Fibroblast of the aortic adventitia (primary cell): ENCODE measurements at places on chromosomes 16 and 17. TPM values are rescaled to one million over a fixed set of nuclear protein-coding genes. Genes with fewer than 3 reads are reported as not detected.

DNA sequence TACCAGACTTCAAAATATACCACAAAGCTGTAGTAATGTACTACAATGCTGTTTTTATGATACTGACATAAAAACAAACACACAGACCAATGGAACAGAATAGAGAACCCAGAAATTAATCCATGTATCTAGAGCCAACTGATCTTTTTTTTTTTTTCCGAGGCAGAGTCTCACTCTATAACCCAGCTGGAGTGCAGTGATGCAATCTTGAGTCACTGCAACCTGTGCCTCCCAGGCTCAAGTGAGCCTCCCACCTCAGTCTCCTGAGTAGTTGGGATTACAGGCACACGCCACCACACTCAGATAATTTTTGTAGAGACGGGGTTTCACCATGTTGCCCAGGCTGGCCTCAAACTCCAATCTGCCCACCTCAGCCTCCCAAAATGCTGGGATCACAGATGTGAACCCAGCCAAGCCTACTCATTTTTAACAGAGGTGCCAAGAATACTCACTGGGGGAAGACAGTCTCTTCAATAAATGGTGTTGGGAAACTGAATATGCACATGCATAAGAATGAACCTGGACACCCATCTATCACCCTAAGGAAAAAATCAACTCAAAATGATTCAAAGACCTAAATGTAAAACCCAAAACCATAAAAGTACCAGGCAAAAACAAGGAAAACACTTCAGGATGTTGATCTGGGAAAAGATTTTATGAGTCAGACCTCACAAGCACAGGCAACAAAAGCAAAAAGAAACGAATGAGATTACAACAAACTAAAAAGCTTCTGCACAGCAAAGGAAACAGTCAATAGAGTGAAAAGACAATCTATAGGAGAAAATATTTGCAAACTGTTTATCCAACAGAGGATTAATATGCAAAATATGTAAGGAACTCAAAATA, 63.1 kb downstream of the STX8 start:
- DNase-seq = peak; percentile 47

GRCh38 chr17:38440614-38441397, 12.5 kb downstream of the ARHGAP23 start:
- no peak for DNase-seq

DNA sequence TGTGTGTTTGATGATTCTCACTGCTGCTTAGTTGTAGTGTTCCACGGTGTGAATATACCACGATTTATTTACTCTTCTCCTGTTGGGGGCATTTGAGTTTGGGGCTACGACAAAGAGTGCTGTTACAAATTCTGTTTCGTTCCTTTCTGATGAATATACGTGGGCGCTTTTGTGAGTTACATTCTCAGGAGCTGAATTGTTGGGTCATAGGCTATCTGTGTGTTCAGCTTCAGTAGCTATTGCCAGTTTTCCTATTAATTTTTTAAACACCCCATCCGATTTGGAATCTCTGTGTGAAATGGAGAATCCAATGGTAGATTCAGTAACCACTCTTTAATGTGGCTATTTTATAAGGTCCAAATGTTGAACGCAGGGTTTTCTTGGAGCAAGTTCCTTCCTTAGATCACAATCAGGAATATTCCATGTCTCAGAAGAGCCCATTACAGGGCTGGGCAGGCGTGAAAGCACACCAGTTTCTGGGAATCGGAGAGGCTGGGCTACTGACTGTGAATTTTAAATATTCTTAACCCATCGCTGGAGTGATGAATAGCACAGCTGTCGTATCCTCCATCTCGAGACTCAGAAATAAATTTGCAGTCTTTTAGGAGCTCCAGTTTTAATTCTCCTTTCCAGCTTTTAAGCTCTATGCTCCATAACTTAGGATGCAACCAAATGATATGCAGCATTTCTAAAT, 115.9 kb downstream of the PITPNC1 start:
- peak; percentile 44 for DNase-seq

- peak; percentile 35 for DNase-seq
Measured at GRCh38 chr17:45425125-45425983, 7.3 kb downstream of the ARHGAP27 start.

- no peak for DNase-seq
Measured at GRCh38 chr17:61514491-61514890, 62.3 kb downstream of the TBX4 start.

- no peak for DNase-seq
Measured at GRCh38 chr16:70337814-70338213, 8.9 kb upstream of the DDX19A start.

DNA sequence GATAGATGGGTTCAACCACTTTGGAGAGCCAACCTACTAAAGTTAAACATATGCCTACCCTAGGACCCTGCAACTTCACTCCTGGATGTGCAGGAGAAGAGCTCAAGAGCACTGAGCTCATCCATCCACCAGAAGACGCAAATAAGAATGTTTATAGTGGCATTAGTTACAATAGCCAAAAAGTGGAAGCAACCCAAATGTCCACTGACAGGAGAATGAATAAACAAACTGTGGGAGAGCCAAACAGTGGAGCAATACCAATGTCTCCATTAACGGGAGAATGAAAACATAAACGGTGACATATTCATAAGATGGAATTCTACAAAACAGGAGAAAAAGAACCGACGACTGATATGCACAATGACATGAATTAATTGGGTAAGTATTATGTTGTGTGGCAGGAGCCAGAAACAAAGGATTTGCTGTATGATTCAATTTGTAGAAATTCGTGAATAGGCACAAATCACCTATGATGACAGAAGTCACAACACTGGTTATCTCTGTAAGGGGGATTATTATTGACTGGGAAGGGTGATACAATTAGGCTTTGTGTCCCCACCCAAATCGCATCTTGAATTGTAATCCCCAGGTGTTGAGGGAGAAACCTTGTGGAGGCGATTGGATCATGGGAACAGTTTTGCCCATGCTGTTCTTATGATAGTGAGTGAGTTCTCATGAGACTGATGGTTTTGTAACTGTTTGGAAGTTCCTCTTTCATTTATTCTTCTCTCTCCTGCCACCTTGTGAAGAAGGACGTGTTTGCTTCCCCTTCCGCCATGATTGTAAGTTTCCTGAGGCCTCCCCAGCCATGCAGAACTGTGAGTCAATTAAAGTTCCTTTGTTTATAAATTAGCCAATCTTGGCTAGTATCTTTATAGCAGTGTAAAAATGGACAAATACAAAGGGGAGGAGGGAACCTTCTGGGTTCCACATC, 57.9 kb upstream of the PLCG2 start:
- DNase-seq = peak; percentile 18

DNA sequence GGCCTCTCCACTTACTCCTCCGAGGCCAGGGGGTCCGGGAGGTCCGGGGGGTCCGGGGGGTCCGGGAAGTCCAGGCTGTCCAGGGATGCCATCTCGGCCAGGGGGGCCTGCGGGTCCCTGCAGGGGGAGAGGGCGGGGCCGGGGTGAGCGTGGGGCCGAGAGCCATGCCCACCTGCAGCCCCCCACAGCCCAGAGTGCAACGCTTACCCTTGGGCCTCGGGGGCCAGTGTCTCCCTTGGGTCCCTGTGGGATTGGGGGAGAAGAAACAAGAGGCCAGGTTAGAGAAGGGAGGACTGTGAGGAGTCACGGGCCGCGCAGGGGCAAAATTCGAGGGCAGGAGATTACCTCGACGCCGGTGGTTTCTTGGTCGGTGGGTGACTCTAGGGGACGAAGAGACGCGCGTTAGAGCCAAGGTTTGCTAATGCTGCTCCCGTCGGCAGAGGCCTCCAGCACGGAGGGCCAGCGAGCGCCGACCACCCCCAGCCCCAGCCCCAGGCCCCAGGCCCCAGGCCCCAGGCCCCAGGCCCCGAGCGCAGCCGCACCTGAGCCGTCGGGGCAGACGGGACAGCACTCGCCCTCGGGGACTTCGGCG, 2.1 kb downstream of the COL1A1 start:
- DNase-seq = peak; percentile 39

DNA sequence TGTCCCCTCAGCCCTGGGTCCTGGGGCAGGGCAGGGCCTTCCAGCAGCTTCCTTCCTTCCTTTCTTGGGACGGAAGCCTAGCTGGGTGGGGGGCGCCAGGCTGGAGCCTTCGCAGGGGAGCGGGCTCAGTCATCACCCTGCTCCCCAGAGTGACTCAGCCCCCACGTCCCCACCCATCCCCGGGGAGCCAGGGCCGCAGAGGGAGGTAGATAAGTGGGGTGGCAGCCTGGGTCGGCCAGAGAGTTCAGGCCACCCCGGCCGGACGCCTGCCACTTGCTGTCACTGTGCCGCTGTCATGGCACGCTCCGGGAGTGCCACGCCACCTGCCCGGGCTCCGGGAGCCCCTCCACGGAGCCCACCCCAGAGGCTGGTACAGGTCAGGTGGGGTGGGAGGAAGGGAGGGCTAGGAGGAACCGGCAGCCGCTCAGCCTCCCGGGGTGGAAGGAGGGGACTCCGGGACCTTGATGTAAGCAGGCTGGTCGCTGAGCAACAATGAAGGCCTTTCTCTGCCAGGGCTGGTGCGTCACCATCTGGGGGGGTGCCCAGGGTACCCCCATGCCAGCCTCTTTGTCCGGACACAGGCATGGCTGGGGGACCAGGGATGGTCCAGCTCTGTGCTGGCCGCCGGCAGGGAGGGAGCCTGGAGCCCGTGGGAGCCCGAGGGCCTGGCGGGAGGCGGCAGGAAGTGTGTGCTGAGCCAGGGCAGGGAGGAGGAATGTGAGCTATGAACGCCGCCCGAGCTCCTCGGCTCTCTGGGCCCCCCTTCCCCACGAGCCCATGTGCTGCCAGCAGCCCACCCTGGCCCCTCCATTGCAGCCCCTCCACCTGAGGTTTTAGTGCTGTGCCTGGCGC, 6.6 kb downstream of the NHERF2 start:
- DNase-seq = peak; percentile 61

DNA sequence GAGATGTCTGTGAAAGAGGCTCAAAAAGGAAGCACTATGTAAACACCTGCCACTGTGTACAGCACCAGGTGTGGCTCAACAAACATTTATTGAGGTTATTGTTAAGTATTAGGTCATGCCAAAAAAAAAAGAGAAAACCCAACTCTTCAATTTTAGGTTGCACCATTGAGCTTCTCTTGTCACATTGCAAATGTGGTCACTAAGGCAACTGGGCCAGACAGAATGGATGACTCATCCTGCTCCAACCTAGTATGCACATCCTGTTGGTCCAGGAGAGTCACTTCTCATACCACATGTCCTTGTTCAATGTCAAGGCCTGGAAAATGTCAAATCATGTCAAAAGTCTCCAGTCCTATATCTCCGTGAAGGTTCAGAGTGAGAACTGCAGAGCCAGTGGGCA, 25.0 kb downstream of the HOXB1 start:
- DNase-seq = peak; percentile 78

GRCh38 chr16:23160574-23160973, 11.3 kb upstream of the USP31 start:
- no peak for DNase-seq

GRCh38 chr17:60165971-60166370, 16.2 kb downstream of the CA4 start:
- DNase-seq = no peak

DNA sequence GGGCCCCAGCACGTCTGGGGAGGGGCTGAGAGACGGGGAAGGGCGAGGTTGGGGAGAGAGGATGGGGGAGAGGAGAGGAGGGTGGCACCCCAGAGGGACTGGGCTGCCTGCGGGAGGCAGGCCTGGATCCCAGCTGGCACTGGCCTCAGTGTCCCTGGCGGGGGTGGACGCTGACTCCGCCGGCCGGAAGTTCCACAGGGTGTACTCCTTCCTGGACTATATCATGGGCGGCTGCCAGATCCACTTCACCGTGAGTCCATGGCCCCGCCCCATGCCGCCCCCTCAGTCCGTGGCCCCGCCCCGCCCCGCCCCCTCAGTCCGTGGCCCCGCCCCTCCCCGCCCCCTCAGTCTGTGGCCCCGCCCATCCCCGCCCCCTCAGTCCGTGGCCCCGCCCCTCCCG, 11.3 kb downstream of the CPNE7 start:
- DNase-seq = peak; percentile 54

DNA sequence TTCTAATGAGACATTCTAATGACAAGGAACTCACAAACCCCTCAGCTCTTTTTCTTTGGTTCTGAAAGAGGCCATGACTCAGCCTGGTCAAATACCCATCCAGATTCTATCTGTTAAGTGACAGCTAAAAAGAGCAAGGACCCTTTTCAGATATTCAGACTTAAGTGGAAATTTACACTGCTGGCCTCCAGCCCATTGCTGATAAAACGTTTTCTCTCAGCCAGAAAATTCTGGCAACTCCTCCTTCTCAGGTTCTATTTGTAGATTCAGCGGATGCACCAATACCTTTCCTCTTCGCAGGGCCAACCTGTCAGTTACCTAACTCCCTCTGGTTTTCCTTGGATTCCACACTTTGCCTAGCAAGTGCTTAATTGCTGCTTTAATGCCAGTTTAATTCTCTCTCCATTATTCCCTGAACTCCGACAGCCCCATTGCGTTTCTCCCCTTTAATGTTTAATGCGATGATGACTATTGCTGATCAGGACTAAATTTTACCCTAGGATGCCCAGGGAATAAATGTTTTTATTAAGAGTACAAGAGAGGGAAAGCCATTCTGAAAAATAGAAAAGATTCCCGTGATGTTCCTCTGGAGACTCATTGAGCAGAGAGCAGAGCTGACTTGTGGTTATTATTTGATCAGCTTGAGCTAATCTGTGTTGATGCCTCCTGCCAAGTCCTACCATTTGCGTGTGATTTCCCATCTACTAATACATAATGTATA, 35.9 kb upstream of the TOM1L1 start:
- no peak for DNase-seq

GRCh38 chr17:20266806-20267458, 200.4 kb downstream of the LGALS9B start:
- peak; percentile 37 for DNase-seq

- DNase-seq = no peak
Measured at GRCh38 chr17:33966410-33967059, 288.6 kb upstream of the CCL2 start.

DNA sequence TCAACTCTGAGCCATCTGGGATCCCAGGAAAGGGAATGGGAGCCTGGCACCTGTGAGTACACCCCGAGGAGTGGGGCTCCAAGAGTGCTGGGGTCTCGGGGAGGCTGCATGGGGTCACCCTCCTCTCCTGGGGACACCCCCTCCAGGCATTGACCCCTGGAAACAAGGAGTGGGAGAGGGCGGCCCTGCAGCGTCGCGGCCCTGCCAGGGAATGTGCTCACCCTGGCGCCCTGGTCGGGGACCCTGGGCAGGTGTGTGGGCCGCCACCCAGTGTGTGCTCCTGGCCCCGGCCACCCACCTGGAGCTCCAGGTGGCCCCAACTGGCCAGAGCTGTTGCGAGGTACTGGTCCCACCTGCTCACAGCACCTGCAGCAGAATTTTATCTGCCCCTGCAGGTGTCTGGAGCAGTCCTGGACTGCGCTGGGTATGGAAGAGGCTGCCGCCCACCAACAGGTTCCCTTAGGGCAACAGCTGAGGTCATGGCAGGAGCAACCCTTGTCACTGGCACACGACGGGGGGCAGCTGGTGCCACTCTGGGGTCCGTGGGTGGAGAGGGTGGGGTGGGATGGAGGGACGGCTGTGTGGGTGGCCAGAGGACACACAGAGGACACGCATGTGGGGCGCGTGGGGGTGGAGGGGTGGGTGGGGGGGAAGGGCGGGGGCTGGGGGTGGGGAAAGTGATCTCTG, 5.4 kb upstream of the PABPN1L start:
- no peak for DNase-seq

Gene HYDIN
- 0.65 and 1.5 TPM in 2 replicates for total RNA-seq

Gene P2RX1
- total RNA-seq = not detected in 2 replicates

Gene SMARCD2
- total RNA-seq = 33.9 and 50.1 TPM in 2 replicates

Gene EXOSC6
- 37.9 and 39.7 TPM in 2 replicates for total RNA-seq

Gene KIF18B
- 0.08 and 10.8 TPM in 2 replicates for total RNA-seq

Gene TBC1D3C
- not detected in 2 replicates for total RNA-seq

Gene PIK3R5
- total RNA-seq = not detected in 2 replicates
